ENCODE measurements at places on chromosomes 3 and 15.

DNA sequence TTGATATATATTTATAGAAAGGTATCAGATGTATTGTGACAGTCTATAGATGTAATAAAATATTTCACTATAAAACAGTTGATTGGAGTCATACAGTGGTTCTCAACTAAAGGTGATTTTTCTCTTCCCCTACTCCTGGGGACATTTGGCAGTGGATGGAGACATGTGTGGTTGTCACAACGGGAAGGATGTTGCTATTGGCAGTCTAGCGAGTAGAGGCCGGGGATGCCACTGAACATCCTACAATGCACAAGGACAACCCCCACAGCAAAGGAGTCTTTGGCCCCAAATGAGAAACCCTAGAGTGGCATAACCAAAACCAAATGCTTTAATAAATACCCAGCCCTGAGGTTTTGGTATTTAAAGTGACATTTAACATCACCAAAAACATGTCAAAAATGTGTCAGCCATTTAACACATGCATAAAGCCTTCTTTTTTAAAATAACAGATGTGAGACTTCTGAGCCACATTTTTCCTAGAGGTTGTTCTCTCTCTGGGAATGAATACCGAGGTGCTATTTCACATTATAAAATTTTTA is 367.5 kb downstream of the PTPRG start:
- no peak overlapping the region for H3K4me3 ChIP-seq
- no peaks in the 10 kb centered on the region for H3K4me1 ChIP-seq
- H3K36me3 ChIP-seq = no peaks in the 10 kb centered on the region

GRCh38 chr15:28037969-28038590 is 61.0 kb downstream of the OCA2 start:
- H3K36me3 ChIP-seq = no peaks in the 10 kb centered on the region
- H3K27ac ChIP-seq = no peak overlapping the region
- DNase-seq = no peak

DNA sequence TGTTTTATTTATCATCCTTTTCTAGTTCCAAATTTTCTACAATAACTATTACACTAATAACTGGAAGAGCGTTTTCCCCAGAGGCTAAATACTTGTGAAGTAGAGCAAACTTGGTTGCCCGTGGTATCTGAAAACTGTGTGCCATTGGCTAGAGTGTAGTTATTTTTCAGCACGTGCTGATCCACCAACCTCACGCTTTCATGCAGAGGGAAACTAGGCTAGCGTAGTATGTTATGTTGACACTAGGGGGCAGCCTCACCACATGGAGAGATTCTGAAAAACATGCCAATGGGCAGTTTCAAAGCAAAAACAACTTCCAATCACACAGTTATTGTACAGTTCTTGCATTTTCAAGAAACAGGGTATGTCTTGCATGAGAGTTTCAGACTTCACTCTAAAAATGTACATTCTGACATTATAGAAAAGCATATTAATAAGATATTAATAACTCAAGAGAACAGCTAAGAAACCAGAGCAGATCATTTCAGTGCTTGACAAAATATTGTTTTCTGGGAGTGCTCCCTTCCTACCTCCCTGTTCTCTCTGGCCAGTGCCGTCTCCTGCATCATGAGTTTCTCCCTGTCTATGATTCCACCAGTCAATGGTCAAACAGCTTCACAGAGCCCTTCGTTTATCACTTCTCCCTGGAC is 39.7 kb downstream of the SPATA12 start:
- H3K36me3 ChIP-seq = no peaks in the 10 kb centered on the region
- H3K4me1 ChIP-seq = no peaks in the 10 kb centered on the region
- peak; percentile 42 for DNase-seq
- no peak overlapping the region for H3K27ac ChIP-seq

- H3K4me3 ChIP-seq = no peak overlapping the region
- H3K4me1 ChIP-seq = no peaks in the 10 kb centered on the region
- H3K27me3 ChIP-seq = no peaks in the 10 kb centered on the region
- DNase-seq = no peak
Measured at GRCh38 chr3:78221300-78221699, 1181.4 kb downstream of the ROBO2 start.

GRCh38 chr15:44045217-44045616 is 149.9 kb downstream of the FRMD5 start:
- no peak overlapping the region for H3K27ac ChIP-seq
- no peaks in the 10 kb centered on the region for H3K36me3 ChIP-seq
- no peak overlapping the region for H3K4me3 ChIP-seq
- H3K4me1 ChIP-seq = no peaks in the 10 kb centered on the region
- no peaks in the 10 kb centered on the region for H3K27me3 ChIP-seq

Measured in CD4-positive, alpha-beta memory T cell (primary cell).